CD14-positive monocyte (primary cell): ENCODE measurements at places on chromosomes 5 and 9. TPM values are rescaled to one million over a fixed set of nuclear protein-coding genes. Genes with fewer than 3 reads are reported as not detected.

Gene TAF11L5
- polyA plus RNA-seq = not detected

DNA sequence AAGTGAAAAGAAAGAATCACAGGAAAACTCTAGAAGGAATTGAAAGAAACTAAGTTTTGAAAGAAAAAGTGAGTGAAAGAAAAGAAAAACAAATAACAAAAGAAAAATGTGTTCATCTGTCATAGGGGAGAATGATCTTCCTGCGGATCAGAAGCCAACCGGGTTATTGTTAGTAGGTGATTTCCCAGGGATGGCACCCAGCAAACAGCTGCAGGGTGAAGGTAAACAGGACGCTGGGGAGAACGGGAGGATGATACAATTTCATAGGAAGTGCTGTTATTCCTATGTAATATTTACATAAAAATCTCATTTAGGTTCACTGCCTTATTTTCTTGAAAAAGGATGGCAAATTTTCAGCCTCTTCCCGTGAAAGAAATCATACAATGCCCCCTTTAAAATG lies 72.4 kb upstream of the LHFPL2 start:
- H3K4me3 ChIP-seq = no peak overlapping the region
- no peaks in the 10 kb centered on the region for H3K27me3 ChIP-seq
- H3K27ac ChIP-seq = no peak overlapping the region
- DNase-seq = no peak

Gene SV2C
- polyA plus RNA-seq = not detected

Gene CD180
- polyA plus RNA-seq = 11.7 TPM

DNA sequence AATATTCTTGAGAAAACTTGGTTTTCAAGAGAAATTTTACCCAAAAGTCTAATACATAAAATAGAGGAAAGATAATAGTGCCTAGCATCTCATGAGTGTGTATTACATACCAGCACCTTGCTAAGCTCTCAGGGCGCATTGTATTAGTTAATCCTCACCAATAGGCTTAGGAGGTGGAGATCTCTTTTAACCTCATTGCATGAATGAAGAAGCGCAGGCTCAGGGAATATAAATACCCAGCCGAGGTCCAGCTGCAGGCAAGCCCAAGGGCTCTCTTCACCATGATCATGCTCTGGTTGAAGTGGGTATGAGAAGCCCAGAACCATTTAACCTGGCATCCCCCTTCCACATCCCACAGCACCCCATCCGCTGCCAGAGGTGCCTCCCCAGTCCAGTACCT lies 46.0 kb downstream of the CAMK2A start:
- H3K36me3 ChIP-seq = no peaks in the 10 kb centered on the region
- no peaks in the 10 kb centered on the region for H3K27me3 ChIP-seq
- DNase-seq = no peak
- H3K4me3 ChIP-seq = no peak overlapping the region
- no peak overlapping the region for H3K27ac ChIP-seq
